ENCODE measurements at places on chromosomes 13 and 19.
A peak's percentile ranks its signal among the peaks of the same experiment; 100 is the strongest.

DNA sequence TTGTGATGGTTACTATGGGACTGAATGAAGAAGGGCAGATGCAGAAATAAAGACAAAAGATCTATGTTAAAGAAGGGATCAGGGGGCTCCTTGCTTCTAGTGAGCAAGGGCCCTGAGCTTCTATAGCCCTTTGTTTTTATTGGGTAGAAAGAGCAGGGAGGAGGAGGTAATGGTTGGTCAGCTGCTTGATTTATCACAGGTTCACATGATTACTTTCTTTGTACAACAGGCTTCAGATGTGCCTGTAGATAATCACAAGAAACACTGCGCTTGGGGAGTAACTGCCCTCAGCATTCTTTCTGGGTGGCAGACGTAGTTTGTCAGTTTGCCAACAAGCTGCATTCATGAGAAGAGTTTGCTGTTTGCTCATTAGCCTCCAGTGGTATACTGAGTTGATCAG, 4.8 kb upstream of the ZNF439 start:
- DNase-seq = no peak

DNA sequence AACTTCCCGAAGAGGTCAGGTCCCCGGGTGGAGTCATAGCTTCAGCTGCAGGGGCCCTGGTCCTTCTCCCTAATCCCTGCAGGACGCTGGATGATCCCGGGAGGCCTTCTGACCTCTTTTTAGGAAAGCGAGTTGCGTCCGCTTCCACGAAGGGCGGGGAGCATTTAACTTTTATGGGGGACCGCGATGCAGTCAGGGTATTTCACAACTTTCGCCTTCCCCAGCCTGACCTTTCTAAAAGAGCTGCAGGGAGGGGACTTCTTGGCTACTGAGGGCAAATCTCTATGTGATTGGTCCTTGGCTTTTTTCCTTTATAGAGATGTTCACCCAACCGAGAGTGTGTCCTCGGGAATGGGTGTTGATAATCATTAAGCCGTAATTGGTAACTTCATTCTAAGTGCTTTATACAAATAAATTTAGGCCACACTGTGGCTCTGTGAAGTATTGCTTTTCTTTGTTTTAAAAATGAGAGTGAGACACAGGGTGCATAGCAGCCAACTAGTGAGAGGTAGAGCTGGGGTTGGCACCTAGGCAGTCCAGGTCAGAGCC, 778 bp downstream of the ZNF230 start:
- peak; percentile 19 for DNase-seq

- DNase-seq = peak; percentile 26
These were observed 22.1 kb downstream of the VPS36 start for GRCh38 chr13:52428295-52428694.

- no peak for DNase-seq
These were observed 446.3 kb downstream of the OLFM4 start for GRCh38 chr13:53474878-53475277.

DNA sequence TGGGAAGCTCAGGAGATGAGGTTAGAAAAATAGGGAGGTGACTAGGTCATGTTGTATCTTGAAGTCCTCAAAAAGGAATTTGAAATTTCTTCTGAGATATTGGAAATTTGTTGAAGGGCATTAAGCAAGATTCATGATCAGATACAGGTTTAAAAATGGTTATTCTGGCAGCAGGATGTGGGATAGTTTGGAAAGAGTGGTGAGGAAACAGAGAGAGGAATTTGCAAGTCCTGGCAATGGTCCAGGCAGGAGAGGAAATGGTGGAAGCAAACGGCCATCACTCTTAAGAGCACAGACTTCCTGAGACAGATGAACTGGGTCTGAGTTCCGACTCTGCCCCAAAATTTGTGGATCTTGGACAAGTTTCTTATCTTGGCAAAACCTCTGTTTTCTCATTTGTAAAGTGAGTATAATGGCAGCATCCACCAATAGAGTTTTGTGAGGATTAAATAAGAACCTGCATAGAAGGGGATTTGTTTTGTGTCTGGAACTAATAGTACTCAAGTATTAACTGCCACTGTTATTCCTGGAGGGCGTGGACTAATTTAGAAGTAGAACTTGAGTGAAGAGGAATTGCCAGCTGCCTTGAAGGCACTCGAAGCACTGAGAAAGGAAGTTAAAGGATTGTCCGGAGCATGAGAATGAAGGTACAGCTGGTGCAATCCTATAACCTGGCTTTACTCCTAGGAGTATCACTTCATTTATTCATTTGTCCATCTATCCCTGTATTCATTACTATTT, 99.6 kb downstream of the CCNA1 start:
- peak; percentile 23 for DNase-seq

GRCh38 chr13:55199134-55199533, 1941.6 kb upstream of the PRR20A start:
- DNase-seq = no peak

DNA sequence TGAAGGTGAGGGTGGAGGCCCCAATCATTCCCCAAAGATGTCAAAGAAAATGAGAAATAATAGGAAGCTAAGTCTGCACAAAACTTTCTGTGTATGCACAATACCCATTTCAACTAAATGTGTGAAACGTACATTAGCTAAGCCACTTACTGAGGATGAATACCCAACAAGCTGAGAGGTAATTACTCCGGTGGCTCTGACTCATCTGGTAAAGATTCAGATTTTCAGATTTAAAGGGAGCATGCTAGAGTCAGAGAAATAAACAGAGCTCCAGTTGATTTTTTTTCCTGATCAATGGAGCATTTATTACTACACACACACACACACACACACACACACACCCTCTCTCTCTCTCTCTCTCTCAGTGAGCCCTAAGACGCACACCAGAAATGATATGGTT, 194.8 kb upstream of the ARGLU1 start:
- peak; percentile 3 for DNase-seq

DNA sequence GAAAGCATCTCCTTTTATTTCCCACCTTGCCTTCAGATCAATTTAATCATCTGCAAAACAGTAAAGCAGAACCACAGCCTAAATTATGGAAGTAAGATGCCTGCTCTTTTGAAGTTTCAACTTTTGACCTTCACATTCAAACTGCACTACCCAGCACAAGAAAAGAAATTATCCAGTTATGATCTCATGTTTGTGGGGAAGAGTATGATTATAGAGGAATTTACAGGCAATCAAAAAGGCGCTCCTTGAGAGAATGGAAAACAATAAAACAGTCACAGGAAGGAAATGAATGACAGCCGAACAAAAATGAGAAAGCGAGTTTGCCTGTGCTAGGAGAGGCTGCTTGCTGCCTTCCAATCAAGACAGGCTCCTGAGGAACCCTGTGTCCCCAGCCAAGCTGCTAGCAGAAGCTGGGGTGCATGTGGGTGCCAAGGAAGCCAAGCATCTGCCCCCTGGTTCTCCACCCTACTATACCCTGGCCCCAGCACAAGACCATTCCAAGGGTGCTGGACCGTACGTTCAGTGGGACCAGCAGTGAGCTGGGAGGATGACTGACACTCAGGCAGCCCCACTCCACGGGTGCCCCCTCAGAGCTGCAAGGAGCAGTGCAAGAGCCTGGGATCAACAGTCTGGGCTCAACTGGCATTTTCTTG, 47.8 kb downstream of the PEPD start:
- peak; percentile 15 for DNase-seq

GRCh38 chr13:27406178-27406939, 18.1 kb upstream of the GTF3A start:
- DNase-seq = peak; percentile 47

- no peak for DNase-seq
These were observed 8.8 kb downstream of the CYP4F3 start for GRCh38 chr19:15649526-15649925.

DNA sequence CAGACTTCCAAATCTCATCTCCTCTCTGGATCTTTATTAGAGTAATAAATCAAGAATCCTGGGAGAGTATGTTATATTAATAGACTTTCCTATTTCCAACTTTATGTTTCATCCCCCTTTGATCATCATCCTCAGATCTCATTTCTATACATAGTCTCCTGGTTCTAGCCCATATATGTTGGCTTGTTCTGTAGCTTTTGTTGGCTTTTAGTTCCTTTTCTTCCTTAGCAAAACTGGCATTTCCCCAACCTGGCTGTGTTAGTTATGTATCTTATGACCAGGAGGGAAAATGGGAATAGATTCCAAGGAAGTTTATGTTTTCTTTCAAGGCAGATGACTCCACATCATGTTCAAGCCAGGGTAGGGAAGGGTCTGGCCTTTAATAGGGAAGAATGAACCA, 2464.5 kb downstream of the PCDH9 start:
- DNase-seq = no peak

DNA sequence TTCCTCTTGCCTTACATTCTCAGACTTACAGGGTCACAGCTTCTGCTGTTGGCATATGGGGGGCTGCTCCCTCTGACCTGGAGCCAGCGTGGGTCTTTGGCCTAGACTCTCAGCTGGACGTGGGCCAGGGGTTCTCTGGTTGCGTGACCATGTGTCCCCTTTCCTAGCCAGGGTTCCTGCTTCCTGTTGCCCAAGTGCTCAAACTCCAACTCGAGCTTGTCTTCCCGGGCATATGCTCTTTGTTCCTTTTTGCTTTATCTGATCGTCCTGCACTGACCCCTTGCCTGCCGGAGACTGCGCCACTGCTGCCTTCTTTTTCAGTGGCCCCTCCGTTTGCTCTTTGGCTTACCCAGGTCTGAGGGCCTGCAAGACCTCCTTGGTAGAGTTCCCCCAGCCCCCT, 25.3 kb upstream of the GPR183 start:
- DNase-seq = no peak

GRCh38 chr19:7862413-7862951, 11.7 kb downstream of the PRR36 start:
- DNase-seq = peak; percentile 80

DNA sequence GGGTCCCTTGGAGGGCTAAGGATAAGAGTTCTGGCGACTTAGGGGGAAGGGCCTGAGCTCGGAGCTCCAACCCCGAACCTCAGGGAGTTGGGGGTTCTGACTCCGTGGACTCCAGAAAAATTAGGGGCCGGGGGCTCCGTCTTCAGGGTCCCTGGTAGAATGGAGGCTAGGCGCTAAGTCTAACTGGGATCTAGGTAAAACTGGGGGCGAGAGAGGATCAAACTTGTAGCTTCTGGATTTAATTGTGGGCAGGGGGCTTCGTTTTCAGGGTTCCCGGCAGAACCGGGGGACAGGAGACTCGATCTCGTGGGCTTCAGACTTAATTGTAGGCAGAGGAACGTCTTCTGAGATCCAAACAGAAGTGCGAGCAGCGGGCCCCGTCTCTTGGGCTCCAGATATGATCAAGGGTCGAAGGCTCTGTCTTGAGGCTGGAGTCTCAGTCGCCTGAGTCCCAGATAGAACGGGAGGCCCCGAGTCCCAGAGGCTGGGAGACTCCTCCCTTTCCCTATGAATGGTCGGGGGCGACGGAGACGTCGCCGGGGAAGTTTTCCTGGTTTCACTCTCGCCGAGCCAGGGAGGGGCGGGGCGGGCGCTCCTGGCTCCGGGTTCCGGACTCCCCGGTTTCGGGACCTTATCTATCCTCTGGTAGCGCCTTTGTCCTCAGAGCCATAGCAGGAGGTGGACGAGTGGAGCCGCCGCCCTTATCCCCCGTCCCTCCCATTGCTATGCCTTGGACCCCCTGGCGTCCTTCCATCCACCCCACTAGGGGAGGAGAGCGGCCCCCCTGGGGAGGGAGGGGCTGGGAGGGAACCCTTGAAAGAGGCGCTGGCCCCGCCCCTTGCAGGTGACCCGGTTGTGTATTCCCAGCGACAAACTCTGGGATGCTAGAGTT, 1.3 kb downstream of the NECTIN2 start:
- DNase-seq = peak; percentile 55

DNA sequence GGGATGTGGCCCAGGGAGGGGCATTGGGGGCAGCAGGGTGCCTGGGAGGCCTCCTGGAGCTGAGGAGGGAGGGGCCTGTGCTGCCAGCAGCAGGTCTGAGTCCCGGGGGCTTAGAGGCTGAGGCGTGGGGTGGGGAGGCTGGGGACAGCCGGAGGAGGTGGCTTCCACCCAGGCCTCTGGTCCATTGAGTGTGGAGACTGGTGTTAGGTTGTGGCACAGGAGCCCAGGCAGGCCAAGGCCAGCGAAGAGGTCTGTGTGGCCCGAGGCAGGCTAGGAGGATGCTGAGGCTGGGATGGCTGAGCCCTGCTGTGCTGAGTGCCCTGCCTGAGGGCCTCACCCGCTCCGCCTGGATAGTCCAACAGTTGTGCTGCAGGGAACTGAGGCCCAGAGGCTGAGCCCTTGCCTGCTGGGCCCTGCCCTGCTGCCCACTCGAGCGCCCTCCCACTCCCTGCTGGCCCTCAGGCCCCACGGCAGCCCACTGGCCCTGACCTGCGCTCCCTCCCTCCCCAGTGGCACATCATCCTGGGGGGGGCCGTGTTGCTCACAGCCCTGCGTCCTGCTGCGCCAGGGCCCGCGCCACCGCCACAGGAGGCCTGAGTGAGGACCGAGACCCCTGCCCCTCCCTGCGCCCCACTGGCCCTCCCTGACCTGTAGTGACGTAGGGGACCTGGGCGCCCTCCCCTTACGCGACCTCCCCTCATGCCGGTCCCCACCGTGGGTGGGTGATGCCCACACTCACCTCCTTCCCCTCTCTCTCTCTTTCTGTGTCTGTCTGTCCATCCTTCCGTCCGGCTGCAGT, 4.9 kb upstream of the GARIN5A start:
- DNase-seq = no peak

DNA sequence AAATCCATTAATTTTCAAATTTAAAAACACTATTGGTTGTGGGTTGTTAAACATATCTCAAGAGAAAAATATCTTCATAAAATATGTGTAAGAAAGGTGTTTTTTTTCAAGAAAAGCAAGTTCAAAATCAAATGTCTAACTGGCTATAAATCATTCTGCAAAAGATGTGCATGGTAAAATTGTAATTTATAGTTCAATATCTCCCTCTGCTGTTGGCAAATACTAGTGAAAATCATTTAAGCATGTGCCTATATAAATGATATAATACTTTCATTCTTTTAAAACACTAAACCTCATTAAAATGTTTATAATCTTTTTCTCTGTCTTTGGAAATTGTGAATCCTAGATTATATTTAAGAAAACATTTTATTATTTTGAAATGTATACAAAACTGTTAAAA, 17.2 kb upstream of the SLITRK6 start:
- DNase-seq = peak; percentile 0

DNA sequence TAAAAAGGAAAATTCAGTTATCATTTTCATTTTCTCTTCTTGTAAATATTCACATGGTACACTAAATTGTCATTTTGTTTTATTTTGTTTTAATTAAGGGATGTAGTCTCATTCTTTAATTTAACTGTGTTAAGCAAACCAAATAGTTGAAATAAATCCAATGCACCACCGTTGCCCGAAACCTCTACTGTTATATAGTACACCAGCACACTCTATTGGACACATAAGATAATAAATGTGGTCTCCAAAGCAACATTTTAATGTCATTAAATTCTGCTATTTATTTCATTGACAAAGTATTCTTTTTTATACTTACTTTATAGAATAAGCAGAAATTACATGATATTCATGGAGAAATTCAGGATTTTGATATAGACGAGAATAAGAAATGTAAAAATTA, 156.4 kb upstream of the FREM2 start:
- peak; percentile 13 for DNase-seq

Data from RWPE1 (cell line).